Activated naive CD4-positive, alpha-beta T cell (primary cell): ENCODE measurements at places on chromosomes 3 and 15.

- DNase-seq: no peak
Measured at GRCh38 chr3:140342668-140343067, 335.2 kb upstream of the TRIM42 start.

DNA sequence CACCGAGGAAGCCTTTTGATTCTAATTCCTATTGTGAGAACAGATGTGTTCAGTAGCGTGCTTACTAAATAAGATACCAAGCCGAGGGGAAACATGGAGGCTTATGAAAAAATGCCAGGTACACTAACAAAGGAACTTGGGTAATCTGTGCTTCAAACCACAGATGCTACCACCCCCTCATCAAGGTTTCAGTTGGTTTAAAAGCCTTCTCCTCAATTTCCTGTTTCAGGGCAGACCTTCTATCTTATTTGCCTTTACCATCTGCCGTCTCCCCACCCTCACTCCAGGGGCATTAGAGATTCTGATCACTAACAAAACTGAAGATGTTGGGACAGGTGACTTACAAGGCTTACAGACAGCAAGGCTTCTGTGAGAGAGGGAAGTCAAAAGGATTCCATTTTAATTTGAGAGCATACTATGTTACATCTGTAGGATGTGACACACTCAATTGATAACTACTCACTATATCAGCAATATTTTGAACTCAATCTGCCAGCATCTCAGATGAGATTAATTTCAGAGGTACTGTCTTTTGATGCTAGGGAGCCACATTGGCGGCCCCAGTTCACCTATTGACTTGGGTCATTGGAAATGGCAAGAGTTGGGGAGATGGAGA, 60.6 kb upstream of the PLCL2 start:
- DNase-seq: no peak

DNA sequence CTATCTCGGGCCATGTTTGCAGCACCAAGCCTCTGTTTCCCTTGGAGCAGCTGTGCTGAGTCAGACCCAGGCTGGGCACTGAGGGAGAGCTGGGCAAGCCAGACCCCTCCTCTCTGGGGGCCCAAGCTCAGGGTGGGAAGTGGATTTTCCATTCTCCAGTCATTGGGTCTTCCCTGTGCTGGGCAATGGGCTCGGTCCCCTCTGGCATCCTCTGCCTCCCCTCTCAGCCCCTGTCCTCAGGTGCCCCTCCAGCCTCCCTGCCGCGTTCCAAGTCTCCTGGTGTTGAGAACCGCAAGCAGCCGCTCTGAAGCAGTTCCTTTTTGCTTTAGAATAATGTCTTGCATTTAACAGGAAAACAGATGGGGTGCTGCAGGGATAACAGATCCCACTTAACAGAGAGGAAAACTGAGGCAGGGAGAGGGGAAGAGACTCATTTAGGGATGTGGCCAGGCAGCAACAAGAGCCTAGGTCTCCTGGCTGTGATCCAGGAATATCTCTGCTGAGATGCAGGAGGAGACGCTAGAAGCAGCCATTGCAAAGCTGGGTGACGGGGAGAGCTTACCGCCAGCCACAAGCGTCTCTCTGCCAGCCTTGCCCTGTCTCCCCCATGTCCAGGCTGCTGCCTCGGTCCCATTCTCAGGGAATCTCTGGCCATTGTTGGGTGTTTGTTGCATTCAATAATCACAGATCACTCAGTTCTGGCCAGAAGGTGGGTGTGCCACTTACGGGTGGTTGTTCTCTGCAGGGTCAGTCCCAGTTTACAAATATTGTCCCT, 1.2 kb downstream of the RHO start:
- no peak for DNase-seq

DNA sequence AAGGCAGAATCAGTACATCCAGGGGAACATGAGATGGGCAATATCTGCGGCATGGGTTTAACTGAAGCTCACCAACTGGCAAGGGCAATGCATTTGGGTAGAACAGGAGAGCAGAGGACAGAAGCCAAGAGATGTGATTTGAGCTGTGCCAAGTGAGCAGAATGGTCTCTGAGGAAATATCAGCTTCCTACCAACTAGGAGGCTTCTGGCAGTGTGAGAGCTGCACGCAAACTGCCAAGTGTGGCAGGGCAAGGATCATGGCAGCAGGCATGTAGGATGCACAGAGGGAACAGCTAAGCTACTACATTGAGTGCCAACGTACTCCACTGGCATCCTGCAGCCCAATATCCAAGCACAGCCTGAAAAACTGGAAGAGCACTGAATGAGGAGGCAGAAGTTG, 1036.5 kb downstream of the TUSC7 start:
- DNase-seq: no peak

DNA sequence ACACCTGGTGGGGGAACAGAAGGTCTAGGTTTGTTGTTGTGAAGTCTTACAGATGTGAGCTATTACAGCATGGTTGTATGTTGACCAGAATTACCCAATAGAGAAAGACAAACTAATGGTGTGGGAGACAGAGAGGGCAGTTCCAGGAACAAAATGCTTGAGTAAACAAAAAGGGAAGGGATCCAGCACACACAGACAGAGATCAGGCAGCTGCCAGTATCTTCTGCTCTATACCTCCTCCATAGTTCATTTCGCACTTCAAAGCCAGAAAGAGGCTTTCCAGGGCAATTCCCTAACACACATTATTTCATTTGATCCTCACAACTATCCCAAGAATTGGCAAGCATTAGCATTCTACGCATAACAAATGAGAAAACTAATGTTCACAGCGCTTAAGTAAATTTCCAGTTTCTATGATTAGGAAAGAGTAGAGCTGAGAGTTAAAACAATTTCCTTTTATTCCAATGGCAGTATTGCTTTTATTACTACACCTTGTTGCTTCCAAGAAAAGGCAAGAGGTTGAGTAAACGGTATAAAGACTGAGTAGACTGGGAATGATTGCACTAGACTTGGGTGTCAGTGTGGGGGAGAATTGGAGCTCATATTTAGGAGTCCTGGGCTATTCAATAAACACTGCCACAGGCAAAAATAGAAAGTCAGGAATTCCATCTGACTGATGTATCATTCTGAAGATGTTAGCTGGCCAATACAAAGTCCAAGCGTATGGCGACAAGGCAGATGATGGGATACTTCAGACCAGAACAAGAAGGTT, 39.7 kb upstream of the ZNF280D start:
- DNase-seq: no peak

DNA sequence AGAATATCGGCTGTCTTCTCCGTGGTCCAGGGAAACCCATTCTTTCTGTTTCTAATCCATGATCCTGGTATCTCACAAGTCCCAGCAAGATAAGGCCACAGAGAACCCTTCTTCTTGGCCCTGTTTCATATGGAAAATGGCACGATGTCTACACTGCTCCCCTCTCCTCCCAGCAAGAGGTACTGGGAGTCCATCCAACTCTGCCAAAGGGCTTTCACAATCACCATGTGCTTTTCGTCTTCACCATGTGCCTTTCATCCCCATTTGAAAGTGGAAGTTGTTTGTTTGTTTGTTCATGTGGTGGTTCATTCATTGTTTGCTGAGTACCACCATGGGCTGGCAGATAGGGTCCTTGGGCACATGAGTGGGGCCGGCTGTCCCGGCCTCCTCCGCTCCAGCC, 5.5 kb downstream of the ITIH3 start:
- DNase-seq: no peak

- no peak for DNase-seq
Measured at GRCh38 chr3:78256123-78256522, 1216.2 kb downstream of the ROBO2 start.

GRCh38 chr3:53730576-53730975, 115.6 kb downstream of the CHDH start:
- no peak for DNase-seq

- DNase-seq: no peak
Measured at GRCh38 chr3:132569580-132569979, 27.5 kb upstream of the ACKR4 start.

DNA sequence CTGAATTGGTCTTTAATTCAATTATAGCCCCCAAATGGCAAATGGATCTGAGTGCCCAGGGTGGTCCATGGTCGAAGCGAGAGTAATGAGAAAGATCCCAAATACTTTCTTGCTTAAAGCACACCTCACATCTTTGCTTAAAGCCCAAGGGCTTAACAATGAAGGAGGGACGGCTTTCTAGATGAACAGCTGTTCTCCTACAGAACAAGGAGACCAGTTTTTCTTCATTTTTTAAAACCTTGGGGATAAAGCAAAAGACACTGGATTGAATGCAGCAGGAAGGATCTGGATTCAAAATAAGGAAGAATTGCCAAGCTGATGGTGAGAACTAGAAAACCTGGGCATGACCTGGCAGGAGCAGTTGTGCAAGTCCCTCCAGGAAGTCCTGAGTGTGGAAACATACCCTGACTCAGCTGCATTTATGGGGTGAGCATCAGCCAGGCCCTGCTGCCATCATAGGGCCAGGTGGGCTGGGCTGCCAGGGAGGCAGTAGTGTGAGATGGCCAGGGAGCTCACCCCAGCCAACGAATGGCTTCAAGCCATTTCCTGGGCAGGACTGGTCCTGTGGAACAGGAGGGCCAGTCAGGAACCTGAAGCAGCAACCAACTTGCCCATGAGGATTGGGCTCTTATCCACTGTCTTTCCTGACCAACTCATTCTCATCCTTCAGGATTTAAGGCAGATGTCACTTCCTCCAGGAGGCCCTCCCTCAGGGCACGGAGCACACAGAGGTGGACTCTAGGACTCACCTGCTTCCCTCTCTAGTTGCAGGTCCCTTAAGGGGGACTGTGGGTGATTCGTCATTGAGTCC, 18.4 kb upstream of the RHCG start:
- DNase-seq: no peak

DNA sequence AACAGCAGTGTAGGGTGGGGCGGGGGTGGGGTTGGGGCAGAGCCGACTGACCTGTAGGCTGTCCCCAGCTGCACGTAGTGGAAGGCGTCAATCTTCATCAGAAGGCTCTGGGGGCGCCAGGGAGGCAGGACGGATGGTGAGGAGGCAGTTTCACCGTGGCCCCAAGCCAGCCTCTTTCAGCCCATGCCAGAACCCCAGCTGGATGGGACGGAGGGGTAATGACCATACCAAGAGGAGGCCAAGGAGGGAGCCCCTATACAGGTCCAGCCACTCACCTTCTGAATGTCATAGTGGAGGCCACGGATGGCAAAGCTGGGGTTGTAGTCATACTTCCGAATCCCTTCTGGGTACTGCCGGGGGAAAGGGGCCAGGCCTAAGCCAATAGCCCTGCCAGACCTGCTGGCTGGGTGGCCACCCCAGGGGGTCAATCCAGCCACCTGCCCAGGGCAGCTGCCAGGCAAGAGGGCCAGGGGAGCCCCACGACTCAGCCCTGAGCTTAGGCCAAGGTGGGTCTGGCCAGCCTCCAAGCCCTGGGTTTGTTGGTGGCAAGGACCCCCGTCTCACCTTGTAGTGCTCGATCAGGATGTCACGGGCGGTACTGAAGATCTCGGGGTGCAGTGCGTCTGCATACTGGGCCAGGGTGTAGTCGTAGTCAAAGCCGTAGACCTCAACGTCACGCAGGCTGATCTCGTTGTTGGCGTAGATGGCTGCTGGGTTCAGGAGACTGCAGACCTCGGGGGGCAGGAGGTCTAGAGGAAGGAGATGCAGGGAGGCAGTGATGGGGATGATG, 4.9 kb downstream of the NT5DC2 start:
- DNase-seq: no peak

DNA sequence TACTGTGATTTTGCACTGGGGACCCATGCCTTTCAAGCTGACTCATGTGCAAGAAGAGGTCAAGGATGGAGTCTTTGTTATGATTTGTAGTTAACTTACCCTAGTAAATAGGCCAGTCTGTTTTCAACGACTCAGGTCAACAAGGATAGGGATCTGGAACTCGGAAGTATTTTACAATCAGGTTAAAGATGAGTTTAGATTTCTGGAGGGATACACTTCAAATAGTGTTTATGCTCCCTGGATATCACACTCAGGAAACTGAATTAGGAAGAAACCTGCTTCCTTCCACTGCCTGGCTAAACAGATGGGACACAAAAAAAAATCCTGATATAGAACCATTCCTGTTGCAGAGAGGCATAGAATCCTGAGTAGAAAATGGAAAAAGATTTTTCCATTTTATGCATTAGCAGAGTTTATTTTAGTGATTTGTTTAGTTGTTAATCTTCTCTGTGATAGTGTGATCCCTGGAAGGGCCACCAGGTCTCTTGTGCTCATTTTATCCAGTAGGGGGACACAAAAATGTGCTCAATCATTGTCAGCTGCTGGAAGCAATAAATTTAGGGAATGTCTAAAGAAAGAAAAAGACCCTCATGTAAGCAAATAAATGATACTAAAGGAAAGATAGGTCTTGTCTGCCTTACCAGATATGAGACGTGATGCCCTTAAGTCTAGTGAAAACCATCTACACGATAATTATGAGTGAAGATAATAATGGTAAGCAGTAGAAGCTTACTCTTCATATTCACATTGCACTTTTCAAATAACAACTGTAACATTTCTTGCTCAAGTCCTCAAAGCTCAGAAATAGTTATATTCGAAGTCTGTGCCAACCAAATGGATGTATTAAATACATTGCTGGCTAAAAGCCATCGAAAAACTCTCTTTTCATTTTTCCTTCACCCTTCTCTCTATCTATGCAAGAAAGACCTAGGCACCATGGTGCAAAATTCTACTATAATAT, 452.1 kb upstream of the KCNMB2 start:
- DNase-seq: no peak
